ENCODE measurements at places on chromosomes 5 and 9. TPM values are rescaled to one million over a fixed set of nuclear protein-coding genes. Genes with fewer than 3 reads are reported as not detected.

The CD14 gene
- not detected for total RNA-seq

DNA sequence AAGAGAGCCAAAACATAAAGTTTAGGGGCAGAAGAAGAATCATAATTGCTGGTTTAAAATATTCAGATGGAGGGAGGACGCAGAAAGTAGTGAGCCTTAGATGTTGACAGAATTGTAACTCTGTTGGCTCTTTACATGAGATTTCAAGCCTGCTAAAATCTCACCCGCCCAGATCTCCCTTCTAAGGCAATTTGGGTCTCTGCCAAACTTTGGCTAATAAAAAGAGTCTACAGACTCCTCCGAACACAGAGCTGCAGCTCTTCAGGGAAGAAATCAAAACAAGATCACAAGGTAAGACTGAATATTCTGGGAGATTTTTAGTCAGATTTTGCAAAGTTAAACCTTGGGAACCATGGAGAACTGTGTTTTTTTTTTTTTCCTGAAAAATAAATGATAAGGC lies at the start of gene IL33:
TSS of gene IL33 (plus strand) at position 246 of the 400 bp plus-strand sequence. CDS start 25,888 bp downstream, outside the sequence.
- DNase-seq, result no peak

DNA sequence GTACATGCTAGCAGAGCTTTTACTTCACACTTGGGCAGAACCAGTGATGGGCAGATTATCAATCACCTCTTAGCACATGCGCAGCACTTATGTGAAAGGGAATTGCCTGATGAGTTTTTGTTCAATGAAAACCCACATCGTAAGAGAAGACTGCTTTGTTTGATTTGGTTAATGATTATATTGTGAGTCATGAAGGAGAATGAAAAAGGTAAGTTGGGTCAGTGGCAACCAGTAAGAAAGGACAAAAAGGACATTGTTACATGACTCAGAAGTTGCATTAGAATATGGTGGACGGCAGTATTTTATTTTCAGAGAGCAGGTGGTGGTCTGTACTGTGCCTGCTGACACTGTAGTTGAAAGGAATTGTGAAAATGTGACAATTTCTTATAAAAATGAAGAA lies 127.4 kb downstream of the AOPEP start:
- peak; percentile 85 for DNase-seq

The SLC1A1 gene
- total RNA-seq, result 32.1 TPM

DNA sequence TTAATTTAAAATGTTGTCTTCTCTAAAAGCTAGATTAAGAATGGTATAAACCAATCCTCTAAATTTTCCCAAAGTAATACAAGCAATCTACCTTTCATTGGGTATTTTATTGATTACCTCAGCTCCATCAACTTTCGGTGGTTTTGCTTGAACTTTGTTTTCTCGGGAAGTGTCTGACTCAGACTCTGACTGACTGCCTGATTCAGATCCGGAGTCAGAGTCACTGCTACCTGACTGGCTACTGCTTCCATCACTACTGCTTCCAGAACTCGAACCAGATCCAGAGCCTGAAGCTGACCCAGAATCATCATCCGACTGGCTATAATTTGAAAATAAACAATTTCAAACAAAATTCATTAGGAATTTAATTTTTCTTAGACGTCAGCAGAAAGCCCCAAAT lies 24.0 kb downstream of the CHD1 start:
- no peak for DNase-seq

DNA sequence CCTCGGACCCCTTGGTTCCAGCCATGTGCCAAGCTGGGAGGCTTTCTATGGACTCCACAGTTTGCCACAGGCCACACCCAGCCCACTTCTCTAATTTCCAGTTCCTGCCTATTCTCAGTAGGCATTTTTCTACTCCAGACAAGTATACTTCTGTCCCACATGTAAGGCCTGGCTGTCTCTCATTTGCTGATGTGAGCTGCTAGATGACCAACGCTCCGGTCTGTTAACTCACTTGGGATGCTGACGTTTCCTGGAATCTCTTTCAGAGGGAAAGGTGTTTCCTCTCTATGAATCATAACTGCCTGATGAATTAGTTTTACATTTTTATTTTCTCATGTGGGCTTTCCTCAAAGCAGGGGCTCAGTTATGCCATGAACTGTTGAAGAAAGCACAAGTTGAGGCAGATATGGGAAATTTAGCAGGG lies 36.3 kb downstream of the ERGIC1 start:
- DNase-seq, result no peak

The ENC1 gene
- total RNA-seq, result 90.5 TPM

The OR1J2 gene
- total RNA-seq, result not detected

DNA sequence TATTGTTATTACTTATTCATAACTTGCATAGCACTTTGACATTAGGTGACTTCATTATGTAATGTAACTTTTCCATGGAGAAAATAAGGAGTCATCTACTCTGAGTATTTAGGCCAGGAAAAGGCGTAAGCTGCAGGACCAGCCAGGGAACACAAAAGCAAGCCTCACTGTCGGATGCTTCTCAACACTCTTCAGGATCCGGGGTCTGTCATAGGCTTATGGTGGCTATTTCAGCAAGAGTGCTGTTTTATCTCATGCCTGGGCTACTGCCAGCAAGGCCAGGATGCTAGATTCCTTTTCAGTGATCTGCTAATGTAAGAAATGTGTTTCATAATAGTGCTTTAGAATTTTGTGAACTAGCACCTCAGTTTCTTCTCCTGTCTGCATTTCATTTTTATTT lies 162.4 kb downstream of the CHSY3 start:
- DNase-seq, result no peak

DNA sequence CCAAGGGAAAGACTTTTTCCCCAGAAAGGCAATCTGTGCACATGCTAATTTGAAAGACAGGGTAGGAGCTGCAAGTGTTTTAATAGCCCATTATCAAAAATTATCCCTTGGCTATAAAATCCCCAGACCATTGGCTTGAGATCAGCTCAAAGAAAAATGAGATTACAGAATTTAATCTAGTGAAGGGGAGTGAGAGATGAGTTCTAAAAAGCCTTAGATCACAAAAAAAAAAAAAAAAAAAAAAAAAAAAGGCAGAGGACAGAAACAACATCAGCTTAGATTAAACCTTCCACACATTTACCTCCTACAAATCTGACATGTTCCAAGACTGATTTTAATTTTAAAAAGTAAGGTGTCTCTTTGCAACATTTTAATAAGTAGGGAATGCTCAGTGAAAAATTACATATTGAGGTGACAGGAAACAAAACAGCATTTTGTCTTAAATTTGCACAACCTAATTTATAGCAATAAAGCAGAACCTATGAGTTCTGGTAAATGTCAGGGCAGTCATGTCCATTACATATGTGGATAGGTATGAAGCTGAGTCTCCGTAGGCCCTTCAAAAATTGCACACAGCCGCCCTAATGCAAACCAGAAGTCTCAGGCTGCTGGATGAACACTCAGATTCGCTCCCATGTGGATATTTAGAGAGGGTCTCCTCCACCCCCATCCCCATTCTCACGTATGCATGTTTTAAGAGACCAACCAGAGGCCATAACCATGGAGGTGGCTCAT lies 43.4 kb downstream of the NFIB start:
- no peak for DNase-seq

- no peak for DNase-seq
Measured at GRCh38 chr5:71471193-71471592, 15.7 kb downstream of the BDP1 start.

The ANKRD20A1 gene
- total RNA-seq, result 0.17 TPM

DNA sequence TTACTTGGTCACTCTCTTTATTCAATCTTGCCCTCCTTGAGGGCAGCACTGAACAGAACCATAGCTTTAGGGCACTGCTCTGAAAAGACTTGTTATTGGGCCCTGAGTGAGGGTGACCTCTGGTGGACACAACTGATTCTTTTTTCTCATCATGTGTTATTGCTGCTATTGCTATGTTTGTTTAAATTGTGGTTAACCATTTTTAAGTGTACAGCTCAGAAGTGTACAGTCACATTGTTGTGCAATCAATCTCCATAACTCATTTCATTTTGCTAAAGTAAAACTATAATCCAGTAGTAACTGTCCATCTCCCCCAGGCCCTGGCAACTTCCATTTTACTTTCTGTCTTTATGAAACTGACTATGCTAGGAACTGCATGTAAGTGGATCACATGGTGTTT lies 351.1 kb upstream of the RIOK2 start:
- DNase-seq, result peak; percentile 15

DNA sequence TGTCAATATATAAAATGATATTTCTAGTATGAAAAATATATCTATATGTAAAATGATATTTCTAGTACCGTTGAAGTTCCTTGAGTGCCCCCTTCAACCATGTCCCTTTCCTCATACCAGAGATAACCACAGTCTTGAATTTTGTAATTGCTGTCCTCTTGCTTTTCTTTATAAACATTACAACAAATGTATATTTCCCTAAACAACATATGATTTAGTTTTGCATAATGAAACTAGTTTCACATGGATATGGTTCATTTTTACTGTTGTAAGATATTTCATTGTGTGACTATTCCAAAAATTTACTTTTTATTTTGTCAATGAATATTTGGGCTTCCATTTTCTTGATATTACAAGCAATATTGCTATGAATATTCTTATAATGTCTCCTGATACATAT lies 14.0 kb downstream of the NLN start:
- no peak for DNase-seq

- DNase-seq, result no peak
Measured at GRCh38 chr9:6417186-6417585, 4.2 kb downstream of the UHRF2 start.

DNA sequence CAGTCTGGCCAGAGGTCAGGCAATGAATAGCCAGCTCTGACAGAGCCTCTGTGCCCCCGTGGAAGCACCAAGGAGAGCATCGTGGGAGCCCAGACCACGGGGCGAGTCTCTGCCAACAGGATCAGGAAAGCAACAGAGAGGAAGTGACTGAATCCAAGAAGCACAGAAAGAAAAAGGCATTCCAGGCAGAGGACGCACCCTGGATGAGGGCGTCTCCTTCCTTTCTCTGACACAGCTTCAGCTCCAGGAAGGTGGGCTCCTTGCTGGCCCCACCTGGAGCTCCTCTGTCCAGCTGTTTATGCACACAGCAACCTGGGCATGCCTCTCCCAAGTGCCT lies 16.6 kb downstream of the HK3 start:
- DNase-seq, result no peak

- DNase-seq, result no peak
Measured at GRCh38 chr5:1702318-1702717, 97.3 kb downstream of the MRPL36 start.

The PAEP gene
- not detected for total RNA-seq

DNA sequence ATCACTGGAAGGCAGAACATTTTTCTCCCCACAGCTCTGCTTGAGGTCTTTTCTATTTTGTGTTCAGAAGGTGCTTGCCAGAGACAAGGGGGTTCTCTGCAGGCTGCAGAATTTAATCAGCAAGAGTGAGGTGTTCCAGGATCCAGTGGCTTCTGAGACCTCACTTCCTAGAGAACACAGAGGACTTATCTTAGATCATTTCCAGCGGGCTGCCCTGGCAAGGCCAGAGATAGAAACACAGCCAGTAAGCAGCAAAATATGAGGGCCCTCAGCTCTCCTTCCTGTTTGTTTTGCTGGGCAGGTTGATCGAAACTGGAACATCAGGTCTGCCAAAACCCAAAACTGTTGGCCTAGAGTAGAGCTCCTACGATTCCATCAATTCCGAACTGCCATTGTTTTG lies 187.3 kb downstream of the DIRAS2 start:
- no peak for DNase-seq

DNA sequence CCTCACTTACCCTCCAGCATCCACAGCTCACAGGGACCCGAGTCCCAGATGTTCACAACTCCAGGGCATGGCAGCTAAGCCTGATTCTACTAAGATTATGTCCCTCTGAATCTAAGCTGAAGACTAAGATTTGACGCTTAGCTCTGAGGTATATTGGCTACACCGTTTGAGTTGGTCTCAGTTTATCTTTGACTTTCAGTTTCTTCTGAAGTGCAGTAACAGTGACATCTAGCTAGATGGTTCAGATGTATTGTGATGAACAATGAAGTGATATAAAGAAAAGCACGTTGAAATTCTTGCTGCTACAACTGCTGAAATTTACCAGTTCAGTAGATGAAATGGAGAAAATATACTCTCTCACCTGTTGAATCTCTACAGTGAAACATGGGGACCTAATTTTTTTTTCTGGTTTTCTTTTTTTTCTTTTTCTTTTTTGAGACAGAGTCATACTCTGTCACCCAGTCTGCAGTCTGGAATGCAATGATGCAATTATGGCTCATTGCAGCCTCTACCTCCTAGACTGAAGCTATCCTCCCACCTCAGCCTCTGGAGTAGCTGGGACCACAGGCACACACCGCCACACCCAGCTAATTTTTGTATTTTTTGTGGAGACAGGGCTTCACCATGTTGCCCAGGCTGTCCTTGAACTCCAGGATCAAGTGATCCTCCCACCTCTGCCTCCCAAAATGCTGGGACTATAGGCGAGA lies 15.7 kb downstream of the RFK start:
- no peak for DNase-seq

DNA sequence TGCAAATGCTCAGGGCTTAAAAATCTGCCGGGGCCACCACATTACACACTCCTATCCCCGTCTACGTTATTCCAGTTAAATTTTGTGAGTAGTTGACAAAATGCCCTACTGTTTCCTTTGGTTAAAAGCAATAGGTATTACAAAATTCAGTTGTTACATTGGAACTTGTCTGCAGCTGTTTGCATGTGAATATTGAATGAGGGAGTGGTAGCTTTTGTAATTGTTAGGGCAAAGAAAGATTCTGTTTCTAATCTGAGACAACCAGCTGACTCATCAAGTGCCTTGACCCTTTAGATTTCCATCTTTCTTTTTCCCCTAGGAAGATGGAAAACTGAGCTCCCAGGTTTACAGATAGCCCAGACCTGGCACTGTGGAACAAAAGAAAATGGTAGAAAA lies 30.2 kb downstream of the MAML1 start:
- DNase-seq, result no peak

DNA sequence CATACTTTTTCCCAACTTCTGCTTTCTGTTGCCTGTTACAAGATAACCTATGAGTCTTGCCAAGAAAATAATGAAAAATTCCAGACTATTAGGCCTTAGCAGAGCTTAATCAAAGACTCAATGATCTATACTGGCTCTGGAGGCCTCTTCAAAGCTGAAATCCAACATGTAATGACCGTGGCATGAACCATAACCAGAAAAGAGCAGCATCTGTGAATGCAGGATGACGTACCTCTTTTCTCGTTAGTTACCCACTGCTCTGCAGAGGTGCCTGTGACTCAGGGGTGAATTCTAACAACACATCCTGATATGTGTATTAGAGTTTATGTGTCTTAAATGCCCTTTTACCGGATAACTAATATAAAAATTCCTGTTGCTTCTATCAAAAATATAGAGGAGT lies 645.4 kb downstream of the PRELID2 start:
- DNase-seq, result no peak

The SH3RF2 gene
- total RNA-seq, result 16.3 TPM

- DNase-seq, result no peak
Measured at GRCh38 chr9:16787724-16788123, 82.7 kb downstream of the BNC2 start.

GRCh38 chr9:98972716-98973115 lies 29.0 kb downstream of the COL15A1 start:
- no peak for DNase-seq

GRCh38 chr9:99948896-99949295 lies 42.4 kb downstream of the STX17 start:
- no peak for DNase-seq

DNA sequence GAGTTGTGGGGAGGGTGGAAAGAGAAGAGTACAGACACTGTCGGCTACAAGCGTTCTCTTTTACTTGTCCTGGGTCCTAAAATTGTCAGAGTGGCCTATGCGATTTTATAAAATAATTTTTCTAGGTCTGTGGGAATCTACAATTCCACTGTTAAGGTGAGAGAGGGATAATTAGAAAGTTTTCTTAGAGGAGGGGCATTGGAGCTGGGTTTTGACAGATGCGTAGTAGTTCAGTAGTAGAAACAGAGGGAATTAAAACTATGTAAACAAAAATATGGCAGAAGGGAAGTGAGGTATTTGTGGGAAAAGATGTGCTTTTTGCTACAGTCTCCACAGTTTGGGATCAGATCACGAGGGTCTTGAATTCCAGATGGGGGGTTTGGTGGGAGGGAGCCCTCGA lies 129.1 kb upstream of the SHB start:
- DNase-seq, result no peak

Data from epithelial cell of proximal tubule (primary cell).